ENCODE measurements at places on chromosomes 7 and 10.

- DNase-seq: peak; percentile 45
Measured at GRCh38 chr7:96321658-96322372, at the start of gene SLC25A13. Gene SLC25A13, minus strand, starts transcription at chr7:96322098. Its CDS starts 142 bp downstream, at chr7:96321956.

GRCh38 chr7:75534727-75535307 lies 42.7 kb downstream of the SPDYE5 start:
- no peak for DNase-seq

- DNase-seq: no peak
Measured at GRCh38 chr7:96562966-96563365, 146.7 kb downstream of the SEM1 start.

GRCh38 chr7:140223515-140224221 lies 46.9 kb upstream of the KDM7A start:
- DNase-seq: no peak

GRCh38 chr10:48682265-48682664 lies 2.4 kb upstream of the WDFY4 start:
- no peak for DNase-seq

DNA sequence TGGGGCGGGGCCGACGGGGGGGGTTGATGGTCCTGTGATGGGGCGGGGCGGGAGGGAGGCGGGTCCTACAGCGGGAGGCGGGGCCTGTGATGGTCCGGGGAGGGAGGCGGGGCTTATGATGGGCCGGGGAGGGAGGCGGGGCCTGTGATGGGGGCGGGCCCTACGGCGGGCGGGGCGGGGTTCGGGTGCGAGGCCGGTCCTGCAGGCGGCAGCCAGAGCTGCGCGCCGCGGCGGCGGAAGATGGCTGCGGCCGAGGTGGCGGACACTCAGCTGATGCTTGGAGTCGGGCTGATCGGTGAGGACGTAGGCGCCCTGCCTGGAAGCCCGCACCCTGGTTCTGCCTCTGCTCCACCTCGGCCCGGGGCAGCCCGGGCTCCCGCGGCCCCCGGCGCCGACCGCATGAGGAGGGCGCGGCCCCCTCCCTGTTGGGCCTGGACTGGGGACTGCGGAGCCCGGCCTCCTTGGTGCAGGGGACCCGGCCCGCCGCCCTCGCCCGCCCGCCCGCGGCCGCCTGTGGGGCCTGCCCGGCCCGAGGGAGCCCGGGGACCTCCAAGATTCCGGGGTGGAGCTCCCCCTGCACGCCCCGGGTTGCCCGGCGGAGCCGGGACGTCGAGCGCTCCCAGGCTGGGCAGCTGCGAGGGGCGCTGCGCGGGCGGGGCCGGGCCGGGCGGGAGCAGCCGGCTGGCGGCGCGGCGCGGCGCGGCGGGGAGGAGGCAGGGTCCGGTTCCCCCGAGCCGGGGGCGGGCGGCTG lies at the start of gene DENND10:
Gene DENND10 (plus strand): TSS at position 211 of the 751 bp plus-strand sequence. CDS start 30 bp downstream, at position 241.
- DNase-seq: peak; percentile 64

DNA sequence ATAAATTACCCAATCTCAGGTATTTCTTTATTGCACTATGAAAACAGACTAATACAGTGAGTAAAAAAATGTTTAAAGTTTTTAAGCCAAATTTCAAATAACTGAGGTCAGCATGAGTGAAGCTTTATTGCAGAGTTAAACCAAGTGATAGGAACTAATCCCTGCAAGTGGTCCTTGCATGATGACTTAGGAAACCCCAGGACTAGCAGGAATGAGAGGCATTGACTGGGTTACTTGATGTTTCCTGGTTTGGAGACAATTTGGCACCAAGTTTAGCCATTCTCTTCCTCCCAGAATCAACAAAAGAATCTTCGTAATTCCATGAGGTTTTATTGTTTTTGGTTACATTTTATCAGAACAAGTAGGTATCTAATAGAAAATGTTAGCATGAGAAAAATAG lies 194.2 kb downstream of the BICC1 start:
- DNase-seq: no peak

- DNase-seq: no peak
Measured at GRCh38 chr10:90964781-90965465, 44.0 kb upstream of the ANKRD1 start.

DNA sequence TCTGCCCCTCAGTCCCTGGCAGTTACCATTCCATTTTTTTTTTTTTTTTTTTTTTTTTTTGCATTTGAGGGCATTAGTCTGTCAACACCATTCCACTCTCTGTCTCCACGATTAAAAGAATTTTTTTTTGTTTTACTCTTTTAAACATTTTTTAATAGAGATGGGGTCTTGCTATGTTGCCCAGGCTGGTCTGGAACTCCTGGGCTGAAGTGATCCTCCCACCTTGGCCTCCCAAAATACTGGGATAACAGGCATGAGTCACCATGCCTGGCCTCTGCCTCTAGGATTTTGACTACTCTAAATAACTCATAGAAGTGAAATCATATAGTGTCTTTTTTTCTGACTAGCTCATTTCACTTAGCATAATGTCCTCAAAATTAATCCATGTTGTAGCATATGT lies 16.5 kb upstream of the CLDN3 start:
- DNase-seq: no peak

GRCh38 chr10:123926401-123927264 lies 35.0 kb upstream of the CPXM2 start:
- DNase-seq: no peak

DNA sequence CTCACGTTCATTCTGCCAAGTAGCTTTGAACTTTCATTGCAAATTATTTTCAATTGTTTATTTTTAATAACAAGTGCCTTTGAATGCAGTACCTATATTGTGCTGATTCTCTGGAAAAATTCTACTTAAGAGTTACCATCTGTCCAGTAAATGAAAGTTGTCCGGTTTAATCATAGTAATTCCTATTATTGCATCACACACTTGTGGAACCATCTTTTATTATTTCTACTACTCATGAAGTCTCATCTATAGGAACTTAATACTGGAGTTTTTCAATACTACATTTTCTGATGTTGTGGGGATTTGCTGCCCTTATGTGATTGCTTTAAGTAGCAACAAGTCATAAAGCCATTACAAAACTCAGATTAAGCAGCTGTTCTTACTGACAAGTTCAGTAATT lies 16.5 kb upstream of the SKAP2 start:
- no peak for DNase-seq

All from stimulated activated CD8-positive, alpha-beta memory T cell treated with anti-CD3 and anti-CD28 coated beads, Interleukin-12 subunit alpha, Interleukin-12 subunit beta, amount 100 ng/mL, for 4 hours (primary cell).